ENCODE measurements at places on chromosomes 11 and 22.

DNA sequence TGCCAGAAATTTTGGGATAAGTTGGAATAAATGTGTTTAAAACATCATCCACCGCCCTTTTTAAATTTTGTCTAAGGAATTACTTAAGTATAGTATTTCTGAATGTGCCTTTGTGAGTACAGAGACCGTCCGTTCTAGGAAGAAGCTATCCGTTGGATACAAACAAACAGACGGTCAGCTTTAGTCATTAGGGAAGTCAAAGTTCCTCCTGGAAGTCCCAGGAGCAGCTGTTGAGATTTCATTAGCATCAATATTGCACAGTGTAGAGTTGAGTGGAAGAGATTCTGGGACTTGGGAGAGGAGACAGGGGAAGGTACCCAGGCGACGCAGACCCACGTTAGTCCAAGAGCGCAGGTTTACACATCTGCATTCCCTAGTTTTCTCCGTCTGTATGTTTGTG is 15.7 kb upstream of the ADSL start:
- DNase-seq = no peak

DNA sequence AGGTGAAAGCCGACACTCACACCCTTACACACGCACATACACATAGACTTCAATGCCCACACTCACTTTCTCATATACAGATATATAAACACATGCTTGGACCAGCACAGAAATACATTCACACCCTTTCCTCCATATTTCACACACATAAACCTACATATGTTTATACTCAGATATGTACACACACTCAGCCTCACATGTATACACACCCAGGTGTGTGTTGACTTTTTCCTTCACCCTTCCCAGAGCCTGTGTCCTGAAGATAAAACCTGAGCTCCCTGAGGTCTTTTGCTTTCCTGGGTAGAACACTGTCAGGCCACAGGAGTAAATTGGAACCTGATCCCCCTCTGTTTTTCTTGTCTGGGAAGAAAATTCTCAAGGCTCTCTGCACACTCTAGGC is 62.8 kb downstream of the INSC start:
- no peak for DNase-seq

- no peak for DNase-seq
Measured at GRCh38 chr11:129625930-129626329, 189.7 kb upstream of the TMEM45B start.

GRCh38 chr22:20975541-20976290 is 6.4 kb upstream of the LZTR1 start:
- no peak for DNase-seq

GRCh38 chr11:91173701-91174100 is 950.9 kb upstream of the CHORDC1 start:
- no peak for DNase-seq

DNA sequence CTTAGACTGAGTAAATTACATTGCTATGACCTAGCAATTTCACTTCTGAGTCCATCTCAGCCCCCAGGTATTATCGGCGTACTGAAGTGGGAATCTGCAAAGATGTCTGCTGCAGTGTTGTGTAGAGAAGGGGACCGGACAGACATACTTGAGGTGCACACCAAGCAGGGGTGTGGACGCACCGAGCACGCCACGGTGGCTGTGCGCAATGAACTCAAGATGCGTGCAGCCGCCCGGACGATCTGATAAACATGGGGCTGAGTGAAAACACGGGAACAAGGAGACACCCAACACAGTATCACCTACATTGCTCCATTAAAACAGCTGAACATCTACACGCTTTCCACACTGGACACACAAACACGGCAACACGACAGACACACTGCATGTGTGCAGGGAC is 454.3 kb downstream of the OPCML start:
- DNase-seq = no peak

GRCh38 chr11:101706541-101706940 is 122.7 kb upstream of the TRPC6 start:
- no peak for DNase-seq

- DNase-seq = no peak
Measured at GRCh38 chr11:91585035-91585801, 639.4 kb upstream of the FAT3 start.

GRCh38 chr11:108902027-108902469 is 237.2 kb downstream of the DDX10 start:
- DNase-seq = no peak

DNA sequence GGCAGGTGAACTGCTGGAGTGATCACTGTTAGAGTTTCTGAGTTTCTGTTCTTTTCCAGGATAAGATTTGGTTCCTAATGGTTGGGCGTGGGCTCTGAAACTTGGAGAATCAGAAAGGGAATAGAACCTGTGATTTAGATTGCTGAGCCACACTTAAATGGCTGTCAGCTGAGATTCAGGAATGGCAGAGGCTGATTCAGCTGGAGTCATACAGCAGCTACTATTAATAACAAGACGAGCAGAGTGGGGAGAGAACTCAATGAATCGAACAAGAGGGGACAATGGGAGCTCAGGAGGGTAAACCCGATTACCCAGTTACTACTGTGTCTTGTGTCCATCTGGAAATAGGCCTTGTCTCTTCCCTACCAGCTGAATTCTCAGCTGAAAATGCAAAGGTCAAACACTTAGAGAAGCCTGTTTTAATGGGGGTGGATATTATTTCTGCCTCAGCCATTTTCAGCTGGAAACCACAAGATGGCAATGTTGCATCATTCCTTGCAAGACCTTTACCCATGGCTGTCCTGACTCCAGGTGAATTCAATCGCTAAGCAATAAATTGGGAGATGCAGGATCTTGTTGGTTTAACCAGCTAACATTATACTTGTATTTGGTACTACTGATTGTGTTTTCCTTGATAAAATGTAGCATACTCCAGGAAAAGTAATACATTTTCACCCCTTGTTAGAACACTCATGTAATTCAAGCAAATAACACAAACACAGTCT is 104.5 kb upstream of the RAG2 start:
- peak; percentile 63 for DNase-seq

GRCh38 chr11:104003491-104003890 is 32.9 kb upstream of the DDI1 start:
- DNase-seq = no peak

DNA sequence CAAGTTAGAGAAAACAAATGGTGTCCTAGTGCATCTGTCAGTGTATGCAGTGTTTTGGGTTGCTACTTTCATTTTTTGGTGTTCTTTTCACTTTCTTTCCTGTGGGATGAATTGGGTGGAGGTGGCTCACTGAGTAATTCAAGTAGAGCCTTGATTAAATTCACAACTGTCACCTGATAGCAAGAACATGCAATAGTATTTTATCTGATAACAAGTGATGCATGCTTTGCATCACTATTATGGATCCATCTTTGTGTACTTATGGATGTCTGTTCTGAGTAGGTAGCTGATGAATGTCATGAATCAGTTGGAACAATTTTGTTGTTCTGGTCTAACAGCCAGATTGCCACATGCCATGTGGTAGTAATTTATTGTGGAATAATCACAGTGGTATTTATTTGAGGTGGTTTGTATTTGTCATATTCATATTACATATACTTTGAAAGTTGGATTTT is 87.5 kb downstream of the DDX10 start:
- DNase-seq = no peak

GRCh38 chr11:58832056-58832645 is 12.4 kb downstream of the GLYATL2 start:
- no peak for DNase-seq

DNA sequence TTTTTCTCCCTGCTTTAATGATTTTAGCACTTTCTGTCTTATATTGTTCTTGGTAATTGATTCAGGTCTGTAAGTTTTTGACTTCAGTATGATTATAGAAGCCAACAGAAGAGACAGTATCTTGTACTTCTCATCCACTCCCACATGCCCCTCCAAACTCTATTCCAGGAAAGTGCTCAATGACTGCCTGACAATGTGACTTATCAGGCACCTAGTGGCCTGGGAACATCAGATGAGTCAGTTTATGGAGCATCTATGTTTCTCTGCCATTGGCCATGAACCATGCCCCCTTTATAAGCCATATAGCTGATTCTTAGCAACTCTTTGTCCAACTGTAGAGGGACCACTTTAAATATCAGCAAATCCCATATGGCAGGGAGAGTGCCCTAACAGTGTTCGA is 179.2 kb upstream of the MTMR2 start:
- no peak for DNase-seq

DNA sequence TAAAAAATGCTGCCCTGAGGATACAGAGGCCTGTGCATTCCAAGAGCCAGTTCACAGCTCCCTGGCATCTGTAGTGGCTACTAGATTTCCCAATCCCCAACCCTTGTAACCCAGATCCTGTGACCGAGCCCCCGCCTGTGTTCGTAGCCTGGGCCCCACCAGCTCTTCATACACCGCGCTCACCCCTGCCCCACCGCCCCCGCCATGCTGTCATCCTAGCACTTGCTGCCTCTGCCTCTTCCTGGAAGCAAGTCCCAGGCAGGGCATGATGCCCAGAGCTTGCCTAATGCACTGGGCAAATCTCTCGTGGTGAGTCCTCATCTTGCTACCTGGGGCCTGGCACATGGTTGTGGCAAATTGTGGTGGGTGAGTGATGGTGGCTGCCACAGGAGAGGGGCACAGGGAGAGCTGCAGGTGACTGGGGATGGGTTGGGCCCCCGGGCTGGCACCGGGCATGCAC is 7.1 kb downstream of the MGAT3 start:
- DNase-seq = no peak

DNA sequence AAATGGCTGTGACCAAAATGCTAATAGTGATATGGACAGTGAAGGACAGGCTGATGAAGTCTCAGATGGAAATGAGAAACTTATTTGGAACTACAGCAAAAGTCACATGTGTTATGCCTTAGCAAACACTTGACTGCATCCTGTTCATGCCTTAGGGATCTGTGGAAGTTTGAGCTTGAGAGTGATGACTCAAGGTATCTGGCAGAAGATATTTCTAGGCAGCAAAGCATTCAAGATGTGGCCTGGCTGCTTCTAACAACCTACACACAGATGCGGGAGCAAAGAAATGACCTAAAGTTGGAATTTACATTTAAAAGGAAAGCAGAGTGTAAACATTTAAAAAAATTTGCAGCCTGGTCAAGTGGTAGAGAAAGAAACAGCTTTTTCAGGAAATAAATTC is 28.1 kb upstream of the CD81 start:
- DNase-seq = no peak

DNA sequence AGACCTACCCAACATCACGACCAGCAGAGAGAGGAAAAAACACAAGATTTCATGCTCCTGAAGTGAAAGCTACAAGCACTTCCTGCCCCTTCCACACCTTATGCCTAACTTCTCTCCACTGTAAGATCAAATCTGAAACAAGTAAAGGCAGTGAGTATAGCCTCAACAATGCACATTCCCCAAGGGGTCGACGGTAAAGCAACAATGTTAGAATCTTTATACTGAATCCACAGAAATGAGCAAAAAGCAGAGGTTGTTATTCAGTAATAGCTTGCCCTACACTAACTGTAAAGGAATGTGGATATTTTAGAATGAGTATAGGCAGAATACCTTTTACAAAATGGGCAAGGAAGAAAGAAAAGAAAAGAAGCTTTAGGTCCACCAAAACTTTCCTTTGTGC is 15.6 kb downstream of the ARFGAP3 start:
- DNase-seq = no peak

- DNase-seq = no peak
Measured at GRCh38 chr11:126308271-126308671, 4.4 kb downstream of the DCPS start.

DNA sequence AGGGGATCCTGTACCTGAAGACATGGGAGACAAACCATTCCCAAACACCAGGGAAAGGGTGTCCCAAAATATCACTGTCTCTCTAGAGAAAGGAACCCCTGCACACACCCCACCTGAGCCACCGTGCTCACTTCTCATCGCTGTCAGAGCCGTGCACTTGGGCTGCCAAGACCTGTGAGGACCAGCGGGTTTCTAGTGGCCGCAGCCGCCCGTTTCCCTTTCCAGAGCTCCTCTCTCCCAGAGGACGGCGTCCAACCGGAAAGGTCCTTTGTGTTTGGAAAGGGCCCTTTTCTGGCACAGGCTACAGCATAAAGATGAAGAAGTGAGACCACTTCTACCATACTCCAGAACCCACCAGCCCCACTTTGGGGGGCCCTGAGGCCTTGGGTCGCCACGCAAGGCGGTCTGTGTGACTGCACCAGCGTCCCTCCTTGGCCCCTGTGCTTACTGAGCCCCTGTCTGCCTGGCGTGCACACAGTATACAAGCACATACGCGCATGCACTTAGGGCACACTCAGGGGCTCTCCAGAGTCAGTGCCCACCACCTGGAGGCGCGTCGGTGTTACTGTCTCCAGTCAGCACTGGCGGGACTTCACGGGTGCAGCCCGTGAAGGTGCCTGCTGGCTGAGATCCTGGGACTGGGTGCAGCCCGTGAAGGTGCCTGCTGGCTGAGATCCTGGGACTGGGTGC is 381.8 kb downstream of the TBC1D22A start:
- DNase-seq = no peak

DNA sequence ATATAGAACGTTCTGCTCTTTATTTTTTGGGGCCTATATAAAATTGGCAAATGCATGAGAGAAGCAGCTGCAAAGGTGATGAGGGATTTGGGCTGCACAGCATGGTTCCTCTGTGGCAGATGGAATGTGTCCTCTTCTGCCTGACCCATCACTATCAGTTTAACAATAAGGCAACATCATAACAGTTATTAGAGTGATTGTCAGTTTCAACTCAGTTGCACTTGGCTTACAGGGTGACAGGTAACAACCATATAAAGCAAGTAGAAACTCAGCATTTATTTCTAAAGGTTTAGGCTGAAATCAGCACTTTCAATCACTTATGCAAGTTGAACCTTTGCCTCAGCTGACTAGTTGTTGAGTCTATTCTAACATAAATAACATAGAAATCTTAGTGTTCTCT is 935.4 kb upstream of the CHORDC1 start:
- DNase-seq = no peak

DNA sequence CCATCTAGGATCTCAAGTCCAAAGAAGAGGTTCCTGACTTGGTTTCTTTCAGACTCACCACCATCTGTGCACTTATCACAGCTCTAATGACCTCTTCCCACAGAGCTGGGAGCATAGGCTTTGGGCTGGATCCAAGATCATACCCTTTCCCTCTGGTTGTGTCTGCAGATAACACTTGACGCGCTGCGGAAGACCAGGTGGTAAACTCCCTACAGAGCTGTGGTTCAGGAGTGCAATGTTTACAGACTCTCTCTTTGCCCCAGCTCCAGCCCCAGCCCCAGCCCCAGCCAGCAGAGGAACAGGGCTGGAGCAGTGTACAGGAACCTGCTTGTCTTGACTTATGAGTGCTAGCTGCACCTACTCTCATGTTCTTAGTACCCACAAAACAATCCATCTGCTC is 274.4 kb upstream of the SYN3 start:
- no peak for DNase-seq

GRCh38 chr22:36929621-36930020 is 16.2 kb downstream of the CSF2RB start:
- no peak for DNase-seq
